ENCODE measurements at places on chromosomes 7 and 10. TPM values are rescaled to one million over a fixed set of nuclear protein-coding genes. Genes with fewer than 3 reads are reported as not detected.

GRCh38 chr10:44713307-44713706 is 197.8 kb upstream of the TMEM72 start:
- no peaks in the 10 kb centered on the region for H3K4me1 ChIP-seq
- no peak for DNase-seq
- H3K27me3 ChIP-seq: peaks cover 3% of the 10 kb centered on the region
- H3K4me3 ChIP-seq: no peak overlapping the region
- H3K36me3 ChIP-seq: no peaks in the 10 kb centered on the region

- no peaks in the 10 kb centered on the region for H3K27me3 ChIP-seq
- peaks cover 3% of the 10 kb centered on the region for H3K4me1 ChIP-seq
- H3K4me3 ChIP-seq: no peak overlapping the region
- H3K36me3 ChIP-seq: peaks cover 24% of the 10 kb centered on the region
Observed at GRCh38 chr7:152056621-152057274, 31.3 kb downstream of the GALNT11 start.

DNA sequence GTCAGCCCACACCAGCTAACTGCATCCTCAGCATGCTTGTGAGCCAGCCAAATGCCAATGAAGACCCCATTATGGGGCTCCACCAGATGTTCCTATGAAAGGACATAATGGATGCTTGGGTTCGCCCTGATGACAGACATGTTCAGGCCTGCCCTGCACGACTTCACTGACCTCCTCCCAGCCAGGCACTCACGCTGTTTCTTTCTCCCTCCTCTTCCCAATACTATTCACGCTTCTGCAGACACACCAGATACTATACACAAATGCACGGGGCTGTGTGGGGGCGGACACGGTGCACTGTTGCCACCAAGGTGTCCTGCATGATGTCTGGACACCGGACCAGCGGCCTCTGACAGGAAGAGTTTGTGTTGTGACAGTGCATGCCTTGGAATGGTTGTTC is 284.2 kb downstream of the PRPF18 start:
- DNase-seq: no peak
- H3K27me3 ChIP-seq: peaks cover 2% of the 10 kb centered on the region
- no peak overlapping the region for H3K4me3 ChIP-seq
- H3K36me3 ChIP-seq: no peaks in the 10 kb centered on the region
- peaks cover 4% of the 10 kb centered on the region for H3K4me1 ChIP-seq
- H3K27ac ChIP-seq: no peak overlapping the region

DNA sequence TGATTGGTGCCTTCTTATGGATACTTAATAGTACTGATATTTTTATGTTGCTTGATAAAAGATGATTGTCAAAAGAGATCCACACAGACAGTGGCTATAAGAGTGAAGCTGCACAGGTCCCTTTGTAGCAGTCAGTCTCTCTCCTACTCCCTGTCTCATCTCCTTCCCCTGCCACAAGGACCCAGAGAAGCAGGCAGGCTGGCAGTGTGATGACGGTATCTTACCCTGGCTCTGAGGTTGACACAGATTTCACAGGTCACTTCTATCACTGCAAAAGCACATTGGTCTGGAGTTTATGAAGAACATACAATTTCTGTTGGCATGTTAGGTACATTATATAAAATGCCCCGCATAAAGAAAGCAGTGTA is 64.4 kb upstream of the AHR start:
- peak overlapping the region; percentile 97 for H3K27ac ChIP-seq
- H3K4me3 ChIP-seq: peak overlapping the region; percentile 65
- peaks cover 18% of the 10 kb centered on the region for H3K36me3 ChIP-seq
- DNase-seq: peak; percentile 65

- DNase-seq: no peak
- no peaks in the 10 kb centered on the region for H3K27me3 ChIP-seq
- H3K27ac ChIP-seq: no peak overlapping the region
- no peak overlapping the region for H3K4me3 ChIP-seq
Observed at GRCh38 chr10:32205670-32206069, 141.3 kb downstream of the EPC1 start.

DNA sequence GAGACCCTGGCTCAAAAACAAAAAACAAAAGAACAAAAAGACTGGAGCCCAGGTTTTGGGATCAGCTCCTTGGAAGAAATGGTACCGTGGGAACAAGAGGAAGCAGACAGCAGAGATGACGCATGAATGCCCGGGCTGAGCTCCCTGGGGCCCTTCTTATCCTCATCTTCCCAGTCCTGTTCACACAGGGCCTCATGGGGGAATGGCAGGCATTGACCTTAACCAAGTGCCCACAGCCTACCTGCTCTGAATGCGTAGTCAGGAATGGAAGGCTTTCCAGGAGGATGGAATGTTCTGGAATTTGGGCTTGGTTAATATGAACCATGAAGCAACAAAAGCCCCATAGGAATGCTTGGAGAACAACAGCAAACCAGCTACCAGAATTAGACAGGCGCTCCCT is 154.7 kb downstream of the PRPF18 start:
- H3K27ac ChIP-seq: no peak overlapping the region
- H3K4me3 ChIP-seq: no peak overlapping the region
- H3K27me3 ChIP-seq: peaks cover 20% of the 10 kb centered on the region
- H3K4me1 ChIP-seq: peaks cover 10% of the 10 kb centered on the region
- DNase-seq: no peak
- no peaks in the 10 kb centered on the region for H3K36me3 ChIP-seq

DNA sequence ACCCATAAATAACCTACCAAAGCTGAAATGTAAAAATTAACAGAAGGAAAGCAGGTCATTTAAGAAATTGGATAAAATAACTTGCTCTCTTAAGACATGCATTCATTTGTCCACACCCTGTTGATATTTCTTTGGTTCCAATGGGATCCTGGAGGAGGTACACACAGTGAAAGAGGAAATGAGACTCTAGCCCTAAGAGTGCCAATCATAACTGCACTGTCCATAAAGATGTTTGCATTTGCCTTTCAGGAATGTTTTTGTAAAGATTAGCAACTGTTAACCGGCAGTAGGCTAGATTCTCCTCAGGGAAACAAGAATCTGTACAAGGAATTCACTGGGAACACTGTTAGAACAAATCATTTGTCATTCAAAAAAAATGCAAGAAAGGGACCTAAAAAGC is 61.0 kb downstream of the MEOX2 start:
- no peaks in the 10 kb centered on the region for H3K27me3 ChIP-seq
- no peaks in the 10 kb centered on the region for H3K36me3 ChIP-seq
- H3K4me1 ChIP-seq: no peaks in the 10 kb centered on the region
- H3K27ac ChIP-seq: no peak overlapping the region
- H3K4me3 ChIP-seq: no peak overlapping the region
- DNase-seq: no peak

DNA sequence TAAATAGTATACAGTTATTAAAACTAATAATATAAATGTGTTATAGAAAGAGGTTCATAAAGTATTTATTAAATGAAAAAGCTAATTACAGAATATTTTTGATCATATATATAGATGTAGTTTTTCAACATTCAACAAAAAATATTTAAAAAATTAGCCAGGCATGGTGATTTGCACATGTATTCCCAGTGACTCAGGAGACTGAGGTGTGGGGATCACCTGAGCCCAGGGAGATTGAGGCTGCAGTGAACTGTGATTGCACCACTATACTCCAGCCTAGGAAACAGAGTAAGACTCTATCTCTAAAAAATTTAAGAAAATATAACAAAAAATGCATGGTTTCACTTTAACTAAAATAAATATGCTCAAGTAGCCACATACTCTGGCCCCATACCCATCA is 118.0 kb upstream of the SEMA3C start:
- no peak for DNase-seq
- H3K27ac ChIP-seq: no peak overlapping the region
- H3K4me1 ChIP-seq: no peaks in the 10 kb centered on the region
- no peaks in the 10 kb centered on the region for H3K36me3 ChIP-seq

DNA sequence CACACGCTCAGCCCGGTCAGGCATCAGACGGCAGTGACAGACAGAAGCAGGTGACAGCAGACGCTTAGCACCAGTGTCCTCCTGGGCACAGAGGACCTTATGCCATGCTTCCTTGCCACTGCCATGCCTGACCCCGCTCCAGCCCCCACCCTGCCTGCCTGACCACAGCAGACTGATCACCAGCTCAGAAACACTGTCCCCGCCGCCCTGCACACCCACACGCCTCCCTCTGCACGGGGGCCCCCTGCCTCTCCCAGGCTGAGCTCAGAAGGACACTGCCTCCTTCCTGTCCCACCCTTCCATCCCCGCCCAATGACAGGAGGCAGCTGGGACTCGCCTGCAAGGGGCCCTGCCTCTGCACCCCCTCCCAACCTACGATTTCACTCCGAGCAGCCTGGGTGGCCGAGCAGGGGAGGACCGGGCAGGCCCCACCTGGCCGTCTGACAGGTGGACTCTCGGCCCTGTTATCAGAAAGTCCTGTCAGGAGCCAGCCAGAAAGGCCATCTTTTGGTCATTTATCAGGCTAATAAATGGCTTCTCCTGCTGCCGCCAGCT is 183.4 kb downstream of the ELFN1 start:
- H3K4me1 ChIP-seq: peaks cover 22% of the 10 kb centered on the region
- H3K27me3 ChIP-seq: no peaks in the 10 kb centered on the region
- H3K4me3 ChIP-seq: no peak overlapping the region
- H3K36me3 ChIP-seq: peaks cover 1% of the 10 kb centered on the region

- peaks cover 19% of the 10 kb centered on the region for H3K4me1 ChIP-seq
- DNase-seq: no peak
- H3K27me3 ChIP-seq: no peaks in the 10 kb centered on the region
- no peak overlapping the region for H3K27ac ChIP-seq
Observed at GRCh38 chr10:73589563-73590126, 1.5 kb downstream of the USP54 start.

- H3K27ac ChIP-seq: no peak overlapping the region
- no peaks in the 10 kb centered on the region for H3K27me3 ChIP-seq
- no peak overlapping the region for H3K4me3 ChIP-seq
- H3K36me3 ChIP-seq: no peaks in the 10 kb centered on the region
- DNase-seq: no peak
Observed at GRCh38 chr10:96996275-96996965, 164.3 kb downstream of the LCOR start.

- no peak for DNase-seq
- H3K27ac ChIP-seq: no peak overlapping the region
- H3K27me3 ChIP-seq: peaks cover 4% of the 10 kb centered on the region
- no peaks in the 10 kb centered on the region for H3K36me3 ChIP-seq
- H3K4me1 ChIP-seq: no peaks in the 10 kb centered on the region
Observed at GRCh38 chr7:47390914-47391313, 191.0 kb downstream of the TNS3 start.

DNA sequence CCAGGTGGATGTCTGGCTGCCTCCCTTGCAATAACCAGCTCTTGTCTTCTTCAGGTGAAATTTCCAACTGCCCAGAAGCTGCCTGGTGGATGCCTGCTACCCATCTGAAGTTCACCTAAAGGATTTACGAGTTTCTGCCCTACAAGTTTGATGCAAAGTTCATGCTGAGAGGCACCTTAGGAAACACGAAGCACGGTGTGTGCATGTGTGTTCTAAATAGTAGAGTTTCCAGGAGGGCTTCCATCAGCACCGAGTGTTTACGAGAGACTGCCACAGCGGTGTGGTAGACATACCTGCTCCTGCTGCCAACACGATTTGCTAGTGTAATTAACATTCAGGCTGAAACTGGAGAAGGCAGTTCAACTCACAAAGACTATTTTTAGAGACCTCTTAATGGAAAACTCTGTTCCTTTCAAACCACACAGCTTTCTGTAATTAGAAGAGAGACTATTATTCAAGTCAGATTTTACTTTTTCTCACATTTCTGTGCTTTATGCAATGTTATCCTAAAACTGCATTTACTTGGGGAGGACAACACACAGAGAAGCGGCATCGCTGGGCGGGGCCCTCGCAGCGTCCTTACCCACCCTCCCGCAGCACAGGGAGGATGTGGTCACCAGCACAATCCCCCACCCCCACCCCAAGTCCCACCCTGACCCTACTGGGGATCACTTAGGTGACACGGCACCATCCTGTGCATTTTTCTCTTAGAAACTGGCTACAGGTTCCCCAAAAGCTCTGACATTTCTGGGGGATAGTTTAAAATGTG is 15.5 kb upstream of the CPXM2 start:
- H3K27ac ChIP-seq: no peak overlapping the region
- H3K4me3 ChIP-seq: no peak overlapping the region
- H3K4me1 ChIP-seq: no peaks in the 10 kb centered on the region
- no peak for DNase-seq
- no peaks in the 10 kb centered on the region for H3K36me3 ChIP-seq

GRCh38 chr10:29835055-29835454 is 200.3 kb upstream of the SVIL start:
- H3K36me3 ChIP-seq: no peaks in the 10 kb centered on the region
- H3K27me3 ChIP-seq: peaks cover 3% of the 10 kb centered on the region
- H3K4me3 ChIP-seq: no peak overlapping the region
- no peaks in the 10 kb centered on the region for H3K4me1 ChIP-seq
- DNase-seq: no peak

GRCh38 chr10:69736886-69737641 is 64.6 kb upstream of the COL13A1 start:
- H3K36me3 ChIP-seq: no peaks in the 10 kb centered on the region
- peaks cover 21% of the 10 kb centered on the region for H3K4me1 ChIP-seq
- peaks cover 2% of the 10 kb centered on the region for H3K27me3 ChIP-seq
- H3K4me3 ChIP-seq: no peak overlapping the region

DNA sequence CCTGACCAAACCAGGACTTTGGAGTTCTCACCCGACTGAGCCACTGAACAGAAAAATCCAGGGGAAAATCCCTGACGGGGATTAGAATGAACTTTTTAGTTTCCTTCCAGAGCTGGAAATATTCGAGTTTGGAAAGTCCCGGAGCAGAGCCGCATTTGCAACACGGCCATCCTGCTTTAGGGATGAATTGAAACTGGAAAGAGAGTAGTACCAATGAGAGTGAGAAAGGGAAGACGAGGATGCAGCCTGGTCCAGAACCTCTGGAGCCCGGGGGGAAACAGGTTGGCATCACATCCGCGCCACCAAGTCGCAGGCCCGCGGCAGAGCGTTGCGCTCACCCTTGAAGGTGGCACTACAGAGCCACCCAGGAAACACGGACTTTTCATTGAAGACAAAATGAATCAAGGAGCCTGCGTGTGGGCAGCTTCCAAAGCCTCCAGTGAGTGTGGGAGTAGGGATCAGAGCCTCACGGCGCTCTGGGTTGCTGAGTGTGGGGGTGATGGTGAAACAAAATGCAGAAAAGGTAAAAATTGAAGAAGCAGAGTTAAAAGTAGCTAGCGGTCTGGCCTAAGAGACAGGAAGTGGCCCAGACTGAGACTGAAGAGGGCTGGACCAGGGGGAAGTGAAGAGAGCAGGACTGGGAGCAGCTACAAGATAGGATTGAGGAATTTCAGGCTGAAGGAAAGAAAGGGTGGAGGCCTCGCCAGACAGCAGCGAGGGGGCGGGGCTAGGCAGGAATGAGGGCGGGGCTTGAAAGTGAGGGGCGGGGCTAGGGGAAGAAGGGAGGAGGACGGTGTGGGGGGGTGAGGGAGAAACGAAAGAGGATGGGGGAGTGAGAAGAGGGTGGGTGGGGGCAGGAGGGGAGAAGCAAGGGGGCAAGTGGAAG is 1.8 kb downstream of the SMURF1 start:
- no peaks in the 10 kb centered on the region for H3K27me3 ChIP-seq
- peaks cover 46% of the 10 kb centered on the region for H3K4me1 ChIP-seq
- peak; percentile 70 for DNase-seq
- H3K36me3 ChIP-seq: peaks cover 6% of the 10 kb centered on the region
- H3K4me3 ChIP-seq: peak overlapping the region; percentile 80

- no peak overlapping the region for H3K27ac ChIP-seq
- no peak for DNase-seq
- no peaks in the 10 kb centered on the region for H3K27me3 ChIP-seq
- peaks cover 19% of the 10 kb centered on the region for H3K4me1 ChIP-seq
- no peak overlapping the region for H3K4me3 ChIP-seq
Observed at GRCh38 chr10:31315453-31315852, 3.6 kb upstream of the ZEB1 start.

Gene CALY
- total RNA-seq: not detected

Gene CFAP46
- total RNA-seq: not detected

Gene SPAG6
- total RNA-seq: not detected

Gene FFAR4
- not detected for total RNA-seq

Gene ACTL6B
- not detected for total RNA-seq

Gene ADCY1
- 0.02 TPM for total RNA-seq

Gene GPR15LG
- not detected for total RNA-seq

Gene LRMDA
- total RNA-seq: not detected

Gene CFTR
- total RNA-seq: not detected

Gene FHIP2A
- 12.6 TPM for total RNA-seq

Gene CHCHD3
- total RNA-seq: 63.4 TPM
